ENCODE measurements at places on chromosomes 1 and 21.
A peak's percentile ranks its signal among the peaks of the same experiment; 100 is the strongest.

DNA sequence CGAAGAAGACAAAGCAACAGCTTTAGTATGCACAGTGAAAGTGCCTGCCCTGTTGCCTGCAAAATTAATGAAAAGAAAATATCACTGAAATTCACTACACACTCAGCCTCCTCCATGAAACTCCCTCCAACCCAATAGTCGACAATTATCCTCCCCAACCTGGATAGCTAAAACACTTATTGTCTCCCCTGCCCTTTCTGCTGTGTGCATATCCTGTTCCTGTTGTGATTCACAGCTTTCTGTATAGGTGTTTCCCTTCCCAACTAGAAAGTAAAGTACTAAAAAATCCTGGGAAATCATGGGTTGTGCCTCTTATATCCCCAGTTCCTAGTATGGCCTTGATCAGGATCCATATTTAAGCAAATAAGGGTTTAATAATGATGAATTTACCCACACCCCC is 412.1 kb downstream of the LTN1 start:
- no peak for DNase-seq

- DNase-seq = no peak
These were observed 39.4 kb downstream of the MAST2 start for GRCh38 chr1:45842786-45843185.

- no peak for DNase-seq
These were observed 15.2 kb upstream of the SRP9 start for GRCh38 chr1:225762444-225762843.

DNA sequence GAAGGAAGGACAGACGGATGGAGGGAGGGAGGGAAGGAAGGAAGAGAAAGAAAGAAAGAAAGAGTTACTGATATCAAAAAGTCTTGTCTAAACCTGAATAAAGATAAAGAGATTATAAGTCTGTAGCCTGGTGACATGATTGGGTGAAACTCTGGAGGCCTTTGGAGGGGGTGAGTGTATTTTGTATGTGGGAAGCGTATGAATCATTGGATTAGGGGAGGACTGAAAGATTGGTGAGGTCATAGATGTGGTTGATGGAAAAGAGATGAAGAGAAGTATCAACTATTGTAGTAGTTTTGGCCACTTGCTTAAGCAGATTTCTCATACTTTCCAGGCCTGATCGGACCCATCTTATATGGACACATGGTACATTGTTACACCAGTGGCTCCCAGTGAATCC is 11.5 kb upstream of the KCNJ6 start:
- no peak for DNase-seq

DNA sequence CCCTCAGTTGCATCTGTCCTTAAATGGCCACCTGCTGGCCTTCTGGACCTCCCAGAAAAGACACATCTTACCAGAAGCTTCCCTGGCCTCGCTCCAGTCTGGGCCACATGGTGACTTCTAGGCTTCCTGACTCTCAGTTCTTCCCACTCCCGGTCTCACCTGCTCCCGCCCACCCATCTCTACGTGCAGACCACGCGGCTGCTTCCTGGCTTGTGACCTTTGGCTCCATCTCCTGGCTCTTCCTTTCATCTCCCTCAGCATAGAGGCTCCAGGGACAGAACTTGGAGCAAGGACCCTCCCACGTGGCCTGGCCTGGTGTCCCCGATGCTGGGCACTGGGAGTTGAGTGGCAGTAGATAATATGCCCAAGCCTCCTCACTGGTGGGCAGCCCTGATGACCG is 124.9 kb upstream of the IRF2BP2 start:
- no peak for DNase-seq

GRCh38 chr1:207981976-207982375 is 71.1 kb upstream of the CD34 start:
- DNase-seq = no peak

- no peak for DNase-seq
These were observed 15.5 kb downstream of the TRIM33 start for GRCh38 chr1:114495486-114495885.

- DNase-seq = no peak
These were observed 48.1 kb downstream of the ELAPOR1 start for GRCh38 chr1:109161858-109162606.

- DNase-seq = no peak
These were observed 7.8 kb upstream of the CASZ1 start for GRCh38 chr1:10803971-10804820.

DNA sequence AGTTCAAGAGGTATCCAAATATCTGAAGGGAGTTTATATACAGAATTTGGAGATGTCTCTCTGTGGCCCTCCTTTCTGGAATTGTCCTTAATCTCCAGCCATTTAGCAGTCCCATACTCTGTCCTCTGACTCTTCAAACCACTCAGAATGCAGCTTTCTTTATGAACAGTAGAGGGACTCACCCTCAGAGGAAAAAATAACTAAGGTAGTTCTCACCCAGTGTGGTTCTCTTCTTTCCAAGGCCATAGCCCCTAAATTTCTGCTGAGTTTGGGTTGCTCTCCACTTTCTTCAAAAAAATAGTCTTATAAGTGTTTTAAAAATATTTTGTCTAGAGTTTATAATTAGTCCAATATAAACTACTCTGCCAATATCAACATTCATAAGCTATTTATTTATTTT is 369.7 kb downstream of the MATN1 start:
- no peak for DNase-seq

DNA sequence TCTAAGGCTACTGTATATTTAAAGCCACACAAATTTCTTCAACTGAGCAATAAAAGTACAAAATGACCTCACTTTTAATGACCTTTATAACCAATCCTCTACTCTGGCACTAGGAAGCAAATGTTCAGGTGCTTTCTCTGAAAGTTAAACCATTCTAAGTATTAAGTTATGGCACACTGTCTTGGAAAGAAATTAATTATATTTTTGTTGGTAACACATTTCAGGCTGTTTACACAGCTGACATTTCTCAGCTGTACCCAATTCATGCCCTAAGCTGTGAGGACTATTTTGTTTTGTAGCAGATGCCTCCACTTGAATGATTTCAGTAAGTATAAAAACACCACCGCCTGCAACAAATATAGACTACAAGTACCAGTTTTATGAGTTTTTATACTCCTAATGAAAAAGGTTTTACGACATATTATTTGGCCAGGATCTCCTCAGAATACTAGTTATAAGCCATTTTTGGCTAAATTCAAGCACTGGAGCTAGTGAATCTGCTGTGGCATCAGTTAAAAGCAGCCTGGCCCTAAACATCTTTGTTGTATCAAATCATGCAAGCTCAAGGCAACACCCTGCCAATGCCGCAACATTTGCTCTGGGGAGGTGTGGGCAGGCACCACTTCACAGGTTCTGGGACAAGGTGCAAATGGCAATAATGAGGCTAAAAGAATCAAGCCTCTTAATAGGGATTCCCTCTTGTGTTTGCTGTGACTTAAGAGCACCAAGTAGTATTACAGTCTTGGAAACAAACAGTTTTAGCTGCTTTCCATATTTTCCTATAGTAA is 228.4 kb upstream of the DMRTA2 start:
- no peak for DNase-seq

- no peak for DNase-seq
These were observed 22.4 kb downstream of the NADK start for GRCh38 chr1:1755852-1756251.

GRCh38 chr1:44810101-44810761 is 1.9 kb downstream of the BTBD19 start:
- DNase-seq = no peak

GRCh38 chr1:35442734-35443133 is 114.5 kb downstream of the KIAA0319L start:
- peak; percentile 16 for DNase-seq

GRCh38 chr1:89576013-89576412 is 51.4 kb downstream of the LRRC8B start:
- DNase-seq = no peak

DNA sequence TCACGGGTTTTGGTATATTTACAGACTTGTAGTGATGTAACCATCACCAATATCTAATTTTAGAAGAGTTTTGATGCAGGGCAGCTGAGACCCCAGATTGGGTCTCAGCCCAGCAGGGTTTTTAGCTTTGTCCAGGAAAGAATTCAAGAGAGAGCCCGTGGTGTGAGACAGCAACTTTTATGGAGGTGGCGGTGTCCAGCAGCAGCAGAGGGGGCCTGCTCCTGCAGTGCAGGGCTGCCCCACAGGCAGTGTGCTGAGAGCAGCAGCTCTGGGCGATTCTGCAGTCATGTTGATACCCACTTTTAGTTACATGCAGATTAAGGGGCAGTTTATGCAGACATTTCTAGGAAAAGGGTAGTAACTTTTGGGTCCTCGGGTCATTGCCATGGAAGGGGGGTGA is 1.8 kb upstream of the EPHX1 start:
- DNase-seq = no peak

- no peak for DNase-seq
These were observed 1.1 kb downstream of the LUZP1 start for GRCh38 chr1:23167353-23168078.

Measured in stimulated activated CD8-positive, alpha-beta memory T cell treated with anti-CD3 and anti-CD28 coated beads, Interleukin-4, amount 100 ng/mL, for 24 hours (primary cell).